Sciatic nerve (tissue), 2 donors: ENCODE measurements at places on chromosomes 16 and 17. TPM values are rescaled to one million over a fixed set of nuclear protein-coding genes. Genes with fewer than 3 reads are reported as not detected.

GRCh38 chr17:50149091-50149416, 1.4 kb downstream of the PPP1R9B start:
- DNase-seq, result no peak

DNA sequence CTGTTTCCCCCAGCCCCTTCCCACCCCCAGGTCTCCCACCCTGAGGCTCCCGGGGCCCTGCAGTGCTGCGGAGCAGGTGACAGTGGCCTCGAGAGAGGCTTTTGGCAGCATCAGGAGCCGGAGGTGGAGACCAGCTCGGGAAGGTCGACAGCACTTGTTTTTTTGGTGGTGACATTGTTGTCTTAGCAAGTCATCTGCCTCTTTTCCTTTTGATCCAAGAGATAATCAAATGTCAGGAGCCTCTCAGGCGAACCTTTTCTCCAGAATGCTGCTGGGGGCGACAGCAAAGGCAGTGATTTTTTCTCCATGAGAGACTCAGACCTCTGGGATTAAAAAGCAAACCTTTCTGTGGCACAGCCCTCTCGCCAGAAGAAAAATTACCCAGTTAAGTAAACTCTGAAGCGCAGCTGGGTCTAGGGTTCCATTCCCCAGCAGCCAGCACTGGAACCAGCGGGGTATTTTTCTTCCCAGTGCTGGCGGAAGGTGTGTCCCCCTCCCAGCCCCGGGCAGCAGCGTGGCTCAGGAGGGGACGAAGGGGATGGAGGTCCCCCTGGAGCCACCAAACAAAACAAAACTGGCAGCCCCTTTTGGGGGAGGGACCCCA, 37.2 kb downstream of the GRIN2C start:
- no peak for DNase-seq

GRCh38 chr16:75298267-75298666, 46.8 kb upstream of the BCAR1 start:
- peak; percentile 34 for DNase-seq

DNA sequence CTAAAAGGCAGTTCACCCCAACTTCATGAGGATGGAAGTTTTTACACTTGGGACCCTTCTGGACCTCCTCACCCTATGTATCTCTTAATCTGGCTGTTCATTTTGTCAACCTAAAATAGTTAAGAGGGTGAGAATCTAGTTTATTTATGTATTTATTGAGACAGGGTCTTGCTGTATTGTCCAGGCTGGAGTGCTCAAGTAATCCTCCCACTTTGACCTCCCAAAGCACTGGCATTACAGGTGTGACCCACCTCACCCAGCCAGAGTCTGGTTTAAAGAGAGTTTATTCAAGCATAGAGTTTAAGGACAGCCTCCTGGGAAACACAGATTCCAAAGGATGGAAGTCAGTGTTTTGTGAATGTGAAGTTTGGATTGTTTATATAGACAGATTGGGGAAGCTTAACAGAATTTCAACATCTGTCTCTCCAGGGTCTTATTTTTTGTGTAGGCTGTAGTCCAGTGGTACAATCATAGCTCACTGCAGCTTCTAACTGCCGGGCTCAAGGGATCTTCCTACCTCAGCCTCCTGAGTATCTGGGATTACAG, 8.0 kb upstream of the APPBP2 start:
- DNase-seq, result no peak

DNA sequence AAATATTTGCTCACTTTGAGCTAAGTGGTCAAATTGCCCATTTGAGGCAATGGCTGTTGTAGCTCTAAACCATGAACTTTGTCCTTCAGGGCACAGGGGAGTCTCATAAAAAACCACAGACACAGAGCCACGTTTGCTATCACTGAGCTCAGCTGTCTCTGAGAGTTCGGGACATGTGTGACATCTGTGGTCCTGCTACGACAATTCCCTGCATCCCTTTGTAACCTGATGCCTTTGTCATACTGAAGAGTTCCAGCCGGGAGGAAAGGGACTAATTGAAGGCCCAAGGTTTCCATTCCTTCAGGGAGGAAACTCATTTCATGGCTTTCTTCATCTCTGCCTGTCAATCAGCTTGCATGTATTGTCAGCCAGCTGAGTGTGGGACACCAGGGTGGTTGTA, 599.4 kb upstream of the CDH5 start:
- no peak for DNase-seq

GRCh38 chr17:66786107-66786506, 48.8 kb upstream of the CACNG5 start:
- no peak for DNase-seq

GRCh38 chr16:65394281-65394680, 272.4 kb upstream of the CDH11 start:
- DNase-seq, result no peak

- no peak for DNase-seq
Observed at GRCh38 chr16:58157239-58157638, 28.1 kb upstream of the CFAP20 start.

The PRR35 gene
- total RNA-seq, result not detected

- DNase-seq, result no peak
Observed at GRCh38 chr16:85197611-85198566, 85.6 kb upstream of the CIBAR2 start.

The PROCA1 gene
- total RNA-seq, result 7.6 TPM

- no peak for DNase-seq
Observed at GRCh38 chr16:85521552-85522307, 91.4 kb upstream of the GSE1 start.

The IL17C gene
- total RNA-seq, result not detected

GRCh38 chr16:79093554-79093967, 507.0 kb downstream of the MAF start:
- no peak for DNase-seq

GRCh38 chr17:48322060-48322459, 108.0 kb downstream of the SKAP1 start:
- no peak for DNase-seq

The CBX2 gene
- total RNA-seq, result 4.7 TPM

The HOXB6 gene
- 6.3 TPM for total RNA-seq

The WNK4 gene
- 1.4 TPM for total RNA-seq

The UBALD1 gene
- total RNA-seq, result 30.8 TPM

DNA sequence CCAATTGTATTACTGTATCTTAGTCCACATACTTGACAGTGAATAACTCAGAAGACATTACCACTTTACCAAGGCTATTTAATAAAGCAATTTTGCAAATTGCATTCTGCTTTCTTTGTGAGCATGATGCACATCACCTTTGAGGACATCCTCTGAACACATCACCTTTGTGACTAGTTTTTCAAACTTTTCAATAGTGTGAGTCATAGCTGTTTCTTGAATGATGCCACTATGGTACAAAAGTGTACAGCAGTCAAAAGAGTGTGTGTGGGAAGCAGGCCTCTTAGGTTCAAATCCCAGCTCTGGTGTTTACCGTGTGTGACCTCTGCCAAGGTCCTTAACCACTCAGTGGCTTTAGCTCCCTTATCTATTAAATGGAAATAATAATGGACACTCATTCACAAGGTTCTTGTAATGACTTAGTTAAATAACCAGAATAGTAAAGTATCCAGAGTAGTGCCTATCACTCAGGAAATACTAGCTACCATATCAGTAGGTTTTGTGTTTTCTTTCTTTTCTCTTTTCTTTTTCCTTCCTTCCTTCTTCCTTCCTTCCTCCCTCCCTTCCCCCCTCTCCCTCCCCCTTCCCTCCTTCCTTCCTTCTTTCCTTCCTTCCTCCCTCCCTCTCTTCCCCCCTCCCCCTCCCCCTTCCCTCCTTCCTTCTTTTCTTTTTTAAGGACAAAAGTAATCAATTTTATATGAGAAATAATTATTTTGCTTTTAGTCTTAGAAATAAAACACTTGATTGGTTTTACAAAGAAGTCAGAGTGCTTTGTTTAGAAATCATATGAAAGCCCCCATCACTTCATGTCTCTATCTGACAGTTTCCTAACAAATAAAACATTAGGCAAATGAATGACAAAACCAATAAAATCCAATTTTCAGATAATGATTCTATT, 178.9 kb downstream of the MYO1D start:
- DNase-seq, result no peak

The USP6 gene
- total RNA-seq, result 0.31 TPM

- DNase-seq, result no peak
Observed at GRCh38 chr16:65410801-65411200, 288.9 kb upstream of the CDH11 start.

The FBF1 gene
- total RNA-seq, result 18.5 TPM

GRCh38 chr16:15482068-15482747, 47.8 kb downstream of the BMERB1 start:
- no peak for DNase-seq

DNA sequence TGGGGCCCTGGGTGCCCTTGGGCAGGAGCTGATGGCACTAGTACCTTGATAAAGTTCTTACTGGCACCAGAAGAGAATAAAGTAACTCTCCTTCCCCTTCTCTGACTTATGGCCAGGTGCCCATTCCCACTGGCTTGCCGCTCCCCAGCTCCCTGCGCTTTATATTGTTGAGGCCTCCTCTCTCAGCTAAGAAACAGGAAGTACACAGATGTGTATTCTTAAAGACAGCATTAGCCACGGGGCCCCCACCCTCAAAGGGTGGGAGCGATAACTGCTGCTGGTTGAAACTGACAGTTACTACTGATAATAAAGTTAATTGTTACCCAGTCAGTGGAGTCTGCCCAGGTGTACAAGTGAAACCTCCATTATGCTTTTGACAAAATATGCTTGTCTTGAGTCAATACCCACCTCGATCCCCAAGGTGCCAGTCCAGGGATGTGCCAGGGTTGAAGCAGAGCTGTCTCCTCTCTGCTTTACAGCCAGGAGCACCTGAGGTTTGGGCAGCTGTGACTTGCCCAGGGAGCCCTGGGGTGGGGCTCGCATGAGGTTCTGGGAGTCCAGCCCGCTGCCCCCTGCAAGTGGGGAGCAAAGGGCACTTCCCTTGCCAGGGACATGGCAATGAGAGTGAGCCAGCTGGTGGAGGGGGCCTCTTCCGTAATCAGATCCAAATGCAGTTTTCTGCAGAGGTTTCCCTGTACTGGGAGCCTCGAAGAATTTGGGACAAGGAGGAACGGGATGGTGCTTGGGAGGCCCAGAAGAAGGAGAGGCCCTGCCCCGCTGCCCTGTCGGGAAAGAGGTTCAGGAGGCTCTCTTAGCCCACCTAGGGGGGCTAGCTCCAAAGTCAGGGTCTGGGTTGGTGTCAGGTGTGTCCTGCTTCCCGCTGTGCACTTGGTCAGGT, 5.4 kb upstream of the CLDN9 start:
- DNase-seq, result no peak

The CCL14 gene
- 96.8 TPM for total RNA-seq

The UBFD1 gene
- 38.2 TPM for total RNA-seq

- no peak for DNase-seq
Observed at GRCh38 chr17:69478916-69479315, 64.4 kb downstream of the MAP2K6 start.

The KRTAP9-2 gene
- not detected for total RNA-seq

DNA sequence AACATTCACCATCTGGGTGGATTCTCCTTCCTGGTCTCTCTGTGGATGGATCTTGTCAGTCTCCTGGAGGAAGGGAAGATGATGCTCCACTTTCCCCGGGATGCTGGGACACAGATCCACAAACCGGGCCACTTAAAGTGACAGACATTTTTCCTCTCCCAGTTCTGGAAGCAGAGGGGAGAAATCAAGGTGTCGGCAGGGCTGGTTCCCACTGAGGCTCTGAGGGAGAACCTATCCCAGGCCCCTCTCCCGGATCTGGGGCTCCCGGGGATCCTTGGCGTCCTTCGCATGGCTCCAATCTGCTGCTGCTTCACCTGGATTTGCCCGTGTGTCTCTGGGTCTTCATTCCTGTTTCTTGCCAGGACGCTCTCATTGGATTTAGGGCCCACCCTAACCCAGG, 263.1 kb upstream of the TNRC6C start:
- no peak for DNase-seq

- DNase-seq, result no peak
Observed at GRCh38 chr17:76981545-76982295, 113.5 kb downstream of the MGAT5B start.

GRCh38 chr17:40218740-40219593, at the start of gene WIPF2:
TSS of gene WIPF2 (plus strand) at chr17:40219304. CDS start at chr17:40256460, 37,156 bp downstream.
- peak; percentile 98 for DNase-seq

The RNU2-1 gene
- 9,260 TPM for total RNA-seq

DNA sequence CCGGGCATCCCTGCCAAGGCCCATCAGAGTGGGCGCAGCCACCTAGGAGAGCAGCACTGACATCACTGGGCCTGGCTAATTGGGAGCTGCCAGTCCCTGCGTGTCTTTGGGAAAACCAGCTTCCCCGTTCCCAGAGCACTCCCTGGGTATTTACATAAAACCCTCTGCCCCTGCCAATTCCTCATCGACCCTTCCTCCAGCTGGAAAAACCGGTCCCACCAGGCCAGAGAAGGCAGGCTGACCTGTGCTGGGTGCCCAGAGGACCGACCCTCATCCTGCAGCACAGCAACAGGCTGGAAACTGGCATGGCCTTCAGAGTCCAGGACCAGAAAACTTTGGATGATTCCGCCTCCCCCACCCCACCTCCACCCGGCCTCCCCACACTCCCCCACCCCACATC, 8.2 kb upstream of the FOXN1 start:
- DNase-seq, result no peak

DNA sequence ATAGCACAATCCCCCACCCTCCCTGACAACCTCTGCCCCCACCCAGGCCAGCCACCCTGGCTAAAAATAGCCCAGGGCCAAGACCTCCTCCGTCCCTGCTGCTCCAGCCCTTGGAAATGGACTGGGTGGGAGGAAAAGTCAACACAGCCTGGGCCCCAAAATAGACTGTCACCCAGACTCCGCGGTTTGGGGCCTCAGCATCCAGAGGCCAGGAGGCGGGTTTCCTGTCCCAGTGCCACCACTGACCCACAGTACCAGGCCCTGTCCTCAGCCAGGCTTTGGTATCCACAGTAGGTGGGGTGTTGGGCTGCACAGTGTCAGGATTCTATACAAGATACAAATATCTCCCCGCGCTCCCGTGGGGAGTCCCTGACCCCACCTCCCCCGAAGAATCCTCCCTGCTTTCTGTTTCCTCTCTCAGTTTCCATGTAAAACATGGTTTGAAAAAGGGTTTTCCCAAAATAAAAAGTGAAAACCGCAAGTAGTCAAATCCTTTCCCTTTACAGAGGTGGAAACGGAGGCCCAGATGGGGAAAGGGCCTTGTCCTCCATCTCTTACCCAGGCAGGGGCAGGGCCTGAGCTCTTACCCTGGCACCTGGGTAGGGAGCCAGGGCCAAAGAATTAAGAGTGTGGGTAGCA, 20.1 kb downstream of the CPNE2 start:
- DNase-seq, result no peak

- no peak for DNase-seq
Observed at GRCh38 chr17:1729966-1730325, 5.4 kb downstream of the WDR81 start.

The CCL5 gene
- 5.3 TPM for total RNA-seq
